Muscle of leg (tissue), 16 donors: ENCODE measurements at places on chromosomes 6 and 20.
A peak's percentile ranks its signal among the peaks of the same experiment; 100 is the strongest.

DNA sequence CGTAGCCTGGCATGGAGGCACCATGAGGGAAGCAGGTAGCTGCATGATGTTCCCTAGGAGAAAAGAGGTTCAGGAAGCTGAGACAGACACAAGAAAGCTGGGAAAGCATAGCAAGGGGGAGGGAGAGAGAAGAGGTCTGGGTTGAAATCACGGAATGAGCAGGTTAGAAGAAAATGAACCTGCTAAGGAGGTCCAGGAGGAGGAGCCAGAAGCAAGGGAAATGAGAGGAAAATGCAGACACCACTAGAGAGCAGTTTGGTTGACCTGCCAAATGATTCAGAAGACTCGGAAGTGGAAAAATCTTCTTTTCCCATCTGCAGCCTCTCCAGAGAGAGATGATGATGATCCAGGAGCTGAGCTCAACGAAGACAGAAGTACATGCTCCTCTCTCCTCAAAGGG lies 70.9 kb downstream of the VIP start:
- peak; percentile 3 for DNase-seq

DNA sequence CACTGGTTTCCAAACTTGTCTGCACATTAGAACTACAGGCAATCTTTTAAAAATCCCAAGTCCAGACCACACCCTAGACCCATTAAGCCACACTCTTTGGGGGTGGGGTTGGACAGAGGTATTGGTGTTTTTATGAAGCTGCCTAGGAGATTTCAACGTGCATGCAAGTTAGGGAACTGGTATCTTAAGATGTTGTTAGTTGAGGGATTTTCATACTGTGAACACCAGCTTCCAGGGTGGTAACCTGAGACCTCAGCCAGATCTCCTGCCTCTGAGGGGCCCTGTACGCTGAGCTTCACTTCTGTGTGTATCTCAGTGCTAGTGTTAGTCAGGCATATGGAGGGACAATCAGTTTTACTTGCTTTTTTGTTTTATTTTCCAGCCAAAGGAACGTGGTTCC lies 138.0 kb downstream of the UTRN start:
- DNase-seq: no peak

DNA sequence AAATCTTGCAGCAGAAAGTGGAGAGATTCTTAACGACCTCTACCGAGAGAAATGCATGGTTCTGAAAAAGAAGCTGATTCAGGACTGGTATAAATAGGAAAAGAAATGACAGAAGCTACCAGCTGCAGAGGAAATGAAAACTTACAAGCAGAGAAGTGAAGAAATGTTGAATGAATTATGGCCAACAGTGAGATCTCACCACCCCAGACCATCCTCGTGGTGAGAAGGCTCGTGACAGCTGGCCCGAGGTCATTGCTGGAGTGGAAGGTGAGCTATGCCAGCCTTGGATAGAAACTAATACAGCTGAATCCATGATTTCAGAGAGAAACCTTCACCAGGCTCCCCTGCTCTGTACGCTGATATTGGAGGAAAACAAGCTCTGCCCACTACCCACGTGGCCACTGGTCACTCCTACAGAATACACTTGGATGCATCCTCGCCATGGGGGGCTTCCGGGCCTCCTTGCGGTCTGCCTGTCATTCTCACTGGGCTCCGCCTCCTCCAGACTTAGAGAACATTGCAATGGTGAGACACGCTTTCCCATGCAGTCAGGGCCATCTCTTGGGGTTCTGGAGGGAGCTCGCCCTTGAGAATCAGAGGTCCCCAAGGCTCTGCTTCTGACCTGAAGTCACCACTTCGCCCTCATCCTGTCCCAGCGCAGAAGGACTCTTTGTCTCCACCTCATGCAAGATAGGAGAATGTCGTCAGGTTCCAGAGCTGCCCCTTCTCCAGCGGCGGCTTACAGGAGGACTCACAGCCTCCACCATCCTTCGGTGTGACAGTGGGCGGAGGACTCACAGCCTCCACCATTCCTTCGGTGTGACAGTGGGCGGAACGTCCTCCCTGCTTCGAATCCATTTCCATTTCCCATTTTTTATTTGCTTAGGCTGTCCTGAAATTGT lies 10.6 kb upstream of the TUBB2B start:
- DNase-seq: peak; percentile 71

DNA sequence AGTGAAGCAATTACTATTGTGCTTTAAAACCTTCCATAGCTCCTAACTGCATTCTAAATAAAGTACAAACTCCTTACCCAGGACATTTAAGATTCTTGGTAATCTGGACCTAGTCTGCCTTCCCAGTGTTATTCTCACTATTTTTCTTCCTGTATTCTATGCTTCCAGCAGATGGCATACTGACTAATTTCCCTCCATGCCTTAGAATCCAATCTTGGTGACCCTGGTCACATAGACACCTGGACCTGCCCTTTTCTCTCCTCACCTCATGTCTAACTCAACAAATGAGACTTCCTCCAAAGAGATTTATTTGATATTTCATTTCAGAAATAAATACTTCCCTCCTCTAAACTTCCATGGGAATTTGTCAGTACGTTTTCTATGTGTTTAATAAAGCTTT lies 25.8 kb downstream of the ROS1 start:
- no peak for DNase-seq

DNA sequence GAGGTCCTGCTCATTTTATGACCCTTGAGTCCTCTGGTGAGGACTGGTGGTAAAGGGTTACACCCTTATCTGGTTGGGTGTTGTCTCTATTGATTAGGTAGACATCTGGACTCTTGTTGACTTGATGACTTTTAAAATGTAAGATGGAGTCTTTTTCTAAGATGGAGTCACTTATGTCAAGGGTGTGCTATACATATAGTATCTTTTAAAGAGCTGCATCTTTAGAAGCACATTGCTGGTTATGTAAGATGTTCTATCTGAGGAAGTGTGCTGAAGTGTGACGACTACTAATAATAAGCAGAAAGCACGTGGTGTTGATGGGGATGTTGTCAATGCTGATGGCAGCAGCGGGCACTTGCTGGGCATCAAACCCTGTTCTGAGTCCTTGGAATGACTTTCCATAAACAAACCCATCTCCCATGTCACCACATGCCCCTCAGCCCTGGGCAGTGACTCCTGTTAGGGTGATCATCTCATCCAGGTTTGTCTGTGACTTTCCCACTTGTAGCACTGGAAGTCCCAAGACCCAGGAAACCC lies 229.6 kb downstream of the EYA2 start:
- no peak for DNase-seq

DNA sequence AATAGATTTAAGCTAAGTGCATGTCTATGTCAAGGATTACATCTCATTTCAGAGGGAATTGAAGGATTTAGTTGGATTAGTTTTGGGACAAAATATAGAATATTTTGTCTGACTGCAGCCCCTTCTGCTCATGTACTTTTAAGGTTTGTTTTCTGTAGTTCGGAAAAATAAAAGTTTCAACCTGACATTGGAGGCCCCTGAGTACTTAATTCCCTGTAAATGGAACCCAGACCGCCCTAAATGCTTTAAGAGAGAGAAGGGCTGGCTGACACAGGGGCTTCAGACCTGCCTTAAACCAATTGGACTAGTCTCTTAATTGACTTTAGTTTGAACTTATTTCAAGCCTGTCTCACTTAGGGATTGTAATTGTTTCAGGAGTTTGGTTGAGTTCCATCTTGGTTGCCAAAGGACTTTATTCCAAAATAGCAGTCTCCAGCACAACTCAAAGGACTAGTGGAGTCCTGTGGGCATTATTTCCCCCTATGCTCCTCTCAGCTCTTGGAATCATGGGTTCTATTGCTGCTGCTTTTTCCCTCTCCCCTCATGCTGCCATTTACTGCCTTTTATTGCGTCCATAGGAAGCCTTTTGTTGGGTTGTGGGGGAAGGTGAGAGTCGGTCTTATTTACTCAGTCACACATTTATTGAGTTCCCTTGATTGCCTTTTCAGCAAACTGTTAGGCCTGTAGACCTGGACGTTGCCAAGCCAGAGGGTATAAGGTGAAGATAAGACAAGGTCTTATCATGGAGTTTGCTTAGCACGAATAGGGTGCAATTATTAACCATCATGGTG lies 14.5 kb downstream of the BRD2 start:
- no peak for DNase-seq

- no peak for DNase-seq
Observed at GRCh38 chr6:123447315-123447937, 189.3 kb downstream of the TRDN start.

- DNase-seq: peak; percentile 95
Observed at GRCh38 chr6:159557031-159557430, 136.0 kb downstream of the SOD2 start.

DNA sequence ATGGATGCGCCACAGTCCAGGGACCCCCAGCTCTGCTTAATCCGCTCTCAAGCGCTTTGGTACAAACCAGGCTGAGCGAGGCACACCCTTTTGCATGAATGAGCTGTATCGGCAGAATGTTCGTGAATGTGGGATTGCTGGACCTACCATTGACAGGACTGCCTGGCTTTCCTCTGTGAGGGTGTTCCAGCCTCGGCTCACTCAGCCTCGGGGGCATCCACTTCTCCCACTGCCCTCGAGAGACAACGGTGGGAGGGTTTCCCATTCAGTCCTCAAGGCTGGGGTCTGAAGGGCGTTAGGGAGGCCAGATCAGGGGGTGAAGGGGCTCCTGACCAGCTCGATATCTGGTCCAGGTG lies 17.4 kb downstream of the MDFI start:
- no peak for DNase-seq

DNA sequence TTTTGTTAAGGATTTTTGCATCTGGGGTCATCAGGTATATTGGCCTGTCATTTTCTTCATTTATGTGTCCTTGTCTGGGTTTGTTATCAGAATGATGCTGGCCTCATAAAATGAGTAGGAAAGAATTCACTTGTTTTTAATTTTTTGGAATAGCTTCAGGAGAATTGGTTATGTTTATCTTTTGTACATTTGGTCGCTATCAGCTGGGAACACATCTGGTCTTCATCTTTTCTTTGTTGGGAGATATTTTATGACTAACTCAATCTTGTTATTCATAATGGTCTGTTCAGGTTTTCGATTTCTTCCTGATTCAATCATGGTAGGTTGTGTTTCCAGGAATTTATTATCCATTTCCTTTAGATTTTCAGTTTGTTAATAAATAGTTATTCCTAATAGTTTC lies 207.5 kb upstream of the ASCC3 start:
- no peak for DNase-seq

GRCh38 chr6:113578691-113579090 lies 278.5 kb upstream of the MARCKS start:
- no peak for DNase-seq

- DNase-seq: no peak
Observed at GRCh38 chr6:73866305-73866704, 170.3 kb downstream of the CD109 start.

GRCh38 chr20:38841570-38841969 lies 36.1 kb downstream of the PPP1R16B start:
- DNase-seq: no peak

- DNase-seq: no peak
Observed at GRCh38 chr6:13404892-13405254, 76.5 kb upstream of the TBC1D7 start.

- DNase-seq: no peak
Observed at GRCh38 chr6:168284187-168284586, 35.4 kb downstream of the DACT2 start.

- peak; percentile 35 for DNase-seq
Observed at GRCh38 chr6:17867880-17868279, 119.6 kb downstream of the KIF13A start.

DNA sequence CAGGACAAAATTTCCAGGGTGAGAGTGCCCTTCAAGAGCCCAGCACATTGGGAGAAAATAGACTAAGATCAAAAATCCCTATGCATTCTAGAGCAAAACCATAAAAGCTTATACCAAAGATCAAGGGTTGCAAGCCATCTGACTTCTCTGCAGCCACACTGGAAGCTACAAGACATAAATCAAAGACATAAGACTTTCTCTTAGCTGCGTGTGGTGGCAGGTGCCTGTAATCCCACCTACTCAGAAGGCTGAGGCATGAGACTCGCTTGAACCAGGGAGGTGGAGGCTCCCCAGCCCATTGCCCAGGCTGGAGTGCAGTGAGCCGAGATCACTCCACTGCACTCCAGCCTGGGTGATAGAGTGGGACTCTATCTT lies 91.9 kb upstream of the NXT1 start:
- DNase-seq: no peak

DNA sequence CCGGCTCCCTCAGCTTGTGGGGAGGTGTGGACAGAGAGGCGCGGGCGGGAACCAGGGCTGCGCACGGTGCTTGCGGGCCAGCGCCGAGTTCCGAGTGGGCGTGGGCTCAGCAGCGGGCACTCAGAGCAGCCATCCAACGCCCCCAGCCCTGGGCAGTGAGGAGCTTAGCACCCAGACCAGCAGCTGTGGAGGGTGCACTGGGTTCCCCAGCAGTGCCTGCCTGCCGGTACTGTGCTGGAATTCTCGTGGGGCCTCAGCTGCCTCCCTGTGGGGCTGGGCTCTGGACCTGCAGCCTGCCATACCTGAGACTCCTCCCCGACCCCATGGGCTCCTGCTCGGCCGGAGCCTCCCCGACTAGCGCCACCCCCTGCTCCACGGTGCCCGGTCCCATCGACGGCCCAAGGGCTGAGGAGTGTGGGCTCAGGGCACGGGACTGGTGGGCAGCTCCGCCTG lies 92.7 kb downstream of the MANEA start:
- no peak for DNase-seq

- peak; percentile 65 for DNase-seq
Observed at GRCh38 chr20:47568019-47568418, 66.3 kb downstream of the NCOA3 start.

GRCh38 chr20:431012-431904 lies 23.2 kb downstream of the RBCK1 start:
- DNase-seq: peak; percentile 76

- DNase-seq: no peak
Observed at GRCh38 chr20:9808166-9808565, 30.7 kb downstream of the PAK5 start.

GRCh38 chr6:139271056-139271455 lies 20.7 kb downstream of the TXLNB start:
- DNase-seq: peak; percentile 69

- no peak for DNase-seq
Observed at GRCh38 chr6:144547409-144547808, 262.3 kb downstream of the UTRN start.

DNA sequence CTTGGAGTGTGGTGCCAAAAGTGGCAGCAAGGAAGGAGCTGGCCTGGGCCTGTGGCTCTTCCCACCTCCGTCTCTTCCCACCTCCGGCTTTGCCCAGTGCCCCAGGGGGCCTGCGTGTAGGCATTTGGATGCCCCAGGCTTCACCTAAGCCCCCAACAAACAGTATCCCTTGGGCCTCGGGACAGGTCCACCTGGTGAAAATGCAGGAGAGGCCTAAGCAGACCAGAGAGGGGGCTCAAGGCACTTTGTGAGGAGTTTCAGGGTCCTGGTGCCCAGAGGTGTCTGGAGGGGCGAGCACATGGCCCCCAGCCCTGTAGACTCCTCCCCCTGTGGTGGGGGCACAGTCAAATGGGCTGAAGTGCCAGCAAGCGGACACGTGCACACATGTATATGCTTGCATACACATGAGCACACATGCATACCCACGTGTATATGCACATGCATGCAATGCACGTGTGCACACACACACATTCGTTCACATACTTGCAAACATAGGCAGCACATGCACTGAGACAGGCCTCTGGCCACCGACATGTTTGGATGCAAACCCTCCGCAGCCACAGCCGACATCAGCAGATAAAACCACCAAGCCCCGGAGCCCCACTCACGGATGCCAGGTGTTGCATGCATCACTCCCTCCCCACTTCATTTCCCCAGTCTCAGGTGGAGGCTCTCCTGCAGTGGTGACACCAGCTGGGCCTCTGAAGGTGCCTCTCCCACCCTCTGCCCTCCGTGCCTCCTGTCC lies 124.5 kb downstream of the TAF4 start:
- DNase-seq: no peak
